ENCODE measurements at places on chromosomes 2 and 18. TPM values are rescaled to one million over a fixed set of nuclear protein-coding genes. Genes with fewer than 3 reads are reported as not detected.

Gene ELOA2
- total RNA-seq = not detected

Gene GPR39
- total RNA-seq = 0.62 TPM

Gene TMEM178A
- total RNA-seq = 4.8 TPM

Gene EVX2
- total RNA-seq = not detected

Gene GALNT14
- total RNA-seq = 16.8 TPM

Gene KIF3C
- 78.1 TPM for total RNA-seq

Gene ANKRD29
- total RNA-seq = not detected

Gene COLEC11
- total RNA-seq = 2.3 TPM

Gene EGR4
- 0.15 TPM for total RNA-seq

Gene SRBD1
- 18.2 TPM for total RNA-seq

Gene SESTD1
- total RNA-seq = 92.4 TPM

Gene UGT1A4
- not detected for total RNA-seq

Gene VSNL1
- 19.6 TPM for total RNA-seq

Gene CAD
- total RNA-seq = 49.4 TPM

Gene DCC
- total RNA-seq = 14.7 TPM

Gene CROCC2
- not detected for total RNA-seq

Gene FAM161A
- 6.9 TPM for total RNA-seq

Gene SLC9A4
- total RNA-seq = 0.08 TPM

Gene SERPINB10
- not detected for total RNA-seq

Gene TUBB6
- total RNA-seq = 301 TPM

Gene LMAN2L
- 19.4 TPM for total RNA-seq

Gene CYTIP
- not detected for total RNA-seq

Gene STK25
- 296 TPM for total RNA-seq

Gene CDKL4
- 0.92 TPM for total RNA-seq

Measured in endothelial cell (in vitro differentiated cells).